Naive thymus-derived CD8-positive, alpha-beta T cell (primary cell): ENCODE measurements at places on chromosomes 3 and 15.

- no peak for DNase-seq
Measured at GRCh38 chr15:35736150-35736549, 190.2 kb upstream of the DPH6 start.

GRCh38 chr3:195147649-195148080, 123.3 kb downstream of the XXYLT1 start:
- no peak for DNase-seq

DNA sequence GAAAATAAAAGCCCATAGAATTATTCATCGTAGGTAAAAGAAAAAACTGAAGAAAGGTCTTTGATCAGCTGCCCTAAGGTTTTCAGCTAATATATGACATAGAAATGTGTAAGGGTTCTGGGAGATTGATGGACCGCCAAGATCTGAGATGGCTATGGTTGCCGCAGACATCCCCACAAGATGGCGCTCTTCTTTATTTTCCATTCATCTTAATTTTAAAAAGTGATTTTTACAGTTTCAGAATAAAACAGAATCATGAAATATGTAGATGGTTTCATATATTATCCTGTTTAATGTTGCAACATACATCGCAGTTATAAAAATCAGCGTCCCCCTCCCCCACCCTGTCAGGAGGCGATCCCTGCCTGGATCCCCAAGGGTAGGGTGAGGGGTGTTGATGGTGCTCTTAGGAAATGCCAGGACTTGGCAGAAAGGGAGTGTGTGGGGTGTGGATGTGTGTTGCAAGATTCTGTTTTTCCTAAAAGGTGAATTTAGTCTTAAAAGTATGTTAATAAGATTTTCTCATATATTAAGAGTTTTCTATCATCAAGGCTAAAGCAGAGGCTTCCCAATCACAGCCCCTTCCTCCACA, 68.8 kb downstream of the ANXA2 start:
- DNase-seq, result no peak

DNA sequence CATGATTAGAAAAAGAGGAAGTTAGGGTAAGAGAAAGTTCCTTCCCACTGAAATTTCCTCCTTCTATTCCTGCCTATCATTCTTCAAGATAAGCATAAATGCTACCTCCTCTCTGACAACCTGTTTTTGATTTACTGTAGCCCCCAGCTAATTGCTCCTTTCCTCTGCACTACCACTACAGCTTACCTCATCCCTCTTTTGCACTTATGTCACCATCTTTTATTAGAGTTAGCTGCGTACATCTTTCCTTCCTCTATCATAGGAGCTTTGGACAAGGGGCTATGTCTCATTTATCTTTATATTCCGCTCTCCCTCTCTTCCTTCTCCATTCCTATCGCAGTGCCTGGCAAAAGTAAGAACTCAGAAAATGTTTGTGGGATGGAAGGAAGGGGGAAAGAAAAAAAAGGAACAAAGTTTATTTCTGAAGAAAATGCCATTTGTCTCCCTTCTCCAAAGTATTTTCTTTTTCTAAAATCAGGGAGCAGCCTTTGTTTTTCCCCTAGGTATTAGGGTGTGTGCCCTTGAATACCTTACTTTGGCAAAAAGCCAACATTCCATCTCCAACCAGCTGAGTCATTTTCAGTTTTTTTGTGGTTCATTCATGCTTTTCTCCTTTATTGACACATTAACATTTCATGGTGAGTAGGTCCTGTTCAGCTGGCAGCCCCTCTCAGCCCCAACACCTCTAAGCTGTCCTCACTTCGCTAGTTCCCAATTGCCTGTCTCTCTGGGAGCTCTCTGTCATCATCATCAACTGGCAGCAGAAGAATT, 87.6 kb upstream of the SOX2 start:
- DNase-seq, result no peak

DNA sequence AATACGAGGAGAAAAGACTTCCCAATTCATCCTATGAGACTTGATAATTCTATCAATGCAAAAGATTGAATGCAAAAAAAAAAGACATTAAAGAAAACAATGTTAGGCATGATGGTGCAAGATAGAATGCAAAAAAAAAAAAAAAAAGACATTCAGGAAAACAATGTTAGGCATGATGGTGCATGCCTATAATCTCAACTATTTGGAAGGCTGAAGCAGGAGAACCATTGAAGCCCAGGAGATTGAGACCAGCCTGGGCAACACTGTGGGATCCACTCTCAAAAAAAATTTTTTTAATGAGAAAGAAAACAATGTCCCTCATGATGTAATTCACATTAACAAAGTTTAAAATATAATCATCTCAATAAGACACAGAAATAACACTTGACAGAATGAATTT, 75.9 kb downstream of the MYO9A start:
- no peak for DNase-seq

DNA sequence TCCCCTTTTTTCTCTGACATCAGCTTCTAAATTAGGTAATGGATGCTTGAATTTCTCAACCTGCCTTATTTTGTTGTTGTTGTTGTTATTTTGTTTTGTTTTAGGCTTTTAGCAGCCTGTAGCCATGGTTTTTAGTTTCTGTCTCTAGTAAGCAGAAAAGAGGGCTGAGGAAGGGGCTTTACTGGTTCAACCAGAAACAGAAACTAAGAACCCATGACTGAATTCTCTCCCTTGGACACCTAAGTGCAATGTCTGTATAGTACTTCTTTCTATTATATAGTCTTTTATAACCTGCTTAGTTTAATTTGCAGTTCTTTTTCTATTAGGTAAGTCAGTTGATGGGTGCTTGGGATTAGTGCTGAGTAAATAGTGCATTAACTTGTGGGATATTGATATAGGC, 129.0 kb downstream of the BBX start:
- no peak for DNase-seq
